AG08396 (cell line): ENCODE measurements at places on chromosomes 13 and 19.

DNA sequence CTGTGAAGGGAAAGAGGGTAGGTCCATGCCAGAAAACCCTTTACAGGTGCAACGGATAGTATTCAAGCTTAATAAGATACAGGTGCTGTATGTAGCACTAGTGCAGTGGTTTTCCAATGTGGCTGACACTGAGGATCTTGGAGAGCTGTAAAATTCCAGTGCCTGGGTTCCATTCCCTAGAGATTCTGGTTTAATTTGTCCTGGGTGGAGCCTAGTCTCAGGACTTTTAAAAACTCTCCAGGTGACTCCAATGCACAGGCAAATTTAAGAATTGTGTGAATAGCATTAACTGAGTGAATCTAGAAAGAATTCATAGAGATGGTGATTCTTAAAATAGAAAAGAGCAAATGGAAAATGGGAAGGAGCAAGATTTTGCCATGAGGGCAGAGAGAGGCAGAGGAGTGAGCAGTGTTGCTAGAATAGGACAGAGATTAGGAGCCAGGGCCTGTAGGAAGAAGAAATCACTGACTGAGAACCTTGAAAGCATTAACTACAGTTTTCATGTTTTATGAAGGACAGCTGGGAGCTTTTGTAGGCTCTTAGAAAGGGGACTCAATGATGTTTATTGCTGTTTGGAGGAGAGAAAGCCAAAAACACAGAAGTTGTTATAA lies 261.8 kb downstream of the DLEU7 start:
- no peak for DNase-seq

- DNase-seq: no peak
Measured at GRCh38 chr13:77028202-77028601, 1.2 kb upstream of the FBXL3 start.

- DNase-seq: peak; percentile 27
Measured at GRCh38 chr13:32409561-32410421, 18.1 kb downstream of the N4BP2L1 start.

GRCh38 chr19:50869479-50869878 lies 3.8 kb upstream of the KLK2 start:
- DNase-seq: no peak

GRCh38 chr19:55251341-55252081 lies 7.3 kb downstream of the PPP6R1 start:
- no peak for DNase-seq

DNA sequence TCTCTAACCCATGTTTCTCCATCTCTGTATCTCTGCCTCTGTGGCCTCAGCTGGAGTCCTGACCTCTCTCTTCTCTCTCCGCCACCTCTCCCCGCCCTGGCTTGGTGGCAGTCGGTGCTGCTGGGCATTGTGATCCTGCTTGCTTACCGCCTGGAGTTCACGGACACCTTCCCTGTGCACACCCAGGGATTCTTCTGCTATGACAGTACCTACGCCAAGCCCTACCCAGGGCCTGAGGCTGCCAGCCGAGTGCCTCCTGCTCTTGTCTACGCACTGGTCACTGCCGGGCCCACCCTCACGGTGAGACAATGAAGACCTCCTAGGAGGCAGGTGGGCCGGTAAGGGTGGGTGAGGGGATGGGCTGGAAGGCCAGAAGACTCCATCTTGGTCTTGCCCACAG lies 4.2 kb downstream of the PLPPR2 start:
- DNase-seq: no peak

- DNase-seq: no peak
Measured at GRCh38 chr19:48394331-48395169, 1.1 kb downstream of the GRIN2D start.

GRCh38 chr19:10390652-10391286 lies 10.4 kb upstream of the TYK2 start:
- DNase-seq: peak; percentile 78

- no peak for DNase-seq
Measured at GRCh38 chr13:68323124-68323523, 1093.0 kb upstream of the PCDH9 start.

GRCh38 chr13:97110936-97111335 lies 111.2 kb upstream of the MBNL2 start:
- DNase-seq: no peak

DNA sequence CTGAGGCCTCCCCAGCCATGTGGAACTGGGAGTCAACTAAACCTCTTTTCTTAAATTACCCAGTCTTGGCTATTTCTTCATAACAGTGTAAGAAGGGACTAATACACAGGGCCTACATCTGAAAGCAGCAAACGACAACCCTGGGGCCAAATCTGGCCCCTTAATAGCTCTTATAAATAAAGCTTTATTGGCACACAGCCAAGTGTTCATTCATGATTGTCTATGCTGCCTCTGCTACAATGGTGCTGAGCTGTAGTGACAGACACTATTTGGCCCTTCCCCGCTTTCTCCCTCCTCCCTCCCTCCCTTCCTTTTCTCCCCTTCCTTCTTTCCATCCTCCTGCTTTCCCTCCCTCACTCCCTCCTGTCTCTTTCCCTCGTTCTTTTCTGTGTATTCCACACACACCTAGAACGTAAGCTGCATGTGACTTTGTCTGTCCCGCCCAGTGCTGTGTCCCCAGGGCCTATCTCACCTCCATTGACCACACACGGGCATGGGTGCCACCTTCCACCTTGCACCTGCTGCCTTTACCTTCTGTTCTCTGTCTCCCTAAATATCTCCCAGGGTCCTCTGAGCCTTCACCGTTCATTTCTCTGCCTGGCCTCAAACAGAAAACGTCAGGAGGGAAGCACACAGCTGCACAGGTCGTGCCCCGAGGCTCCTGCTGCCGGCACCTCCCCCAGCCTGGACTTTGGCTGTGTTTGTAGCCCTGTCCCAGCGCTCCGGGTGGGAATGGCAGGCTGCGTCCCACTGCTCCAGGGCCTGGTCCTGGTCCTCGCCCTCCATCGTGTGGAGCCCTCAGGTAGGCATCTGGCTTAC lies at the start of gene PROZ:
Gene PROZ (plus strand): TSS at position 720 of the 819 bp plus-strand sequence. CDS start 13 bp downstream, at position 733.
- DNase-seq: no peak

GRCh38 chr13:25018729-25019115 lies 77.2 kb upstream of the PABPC3 start:
- no peak for DNase-seq

DNA sequence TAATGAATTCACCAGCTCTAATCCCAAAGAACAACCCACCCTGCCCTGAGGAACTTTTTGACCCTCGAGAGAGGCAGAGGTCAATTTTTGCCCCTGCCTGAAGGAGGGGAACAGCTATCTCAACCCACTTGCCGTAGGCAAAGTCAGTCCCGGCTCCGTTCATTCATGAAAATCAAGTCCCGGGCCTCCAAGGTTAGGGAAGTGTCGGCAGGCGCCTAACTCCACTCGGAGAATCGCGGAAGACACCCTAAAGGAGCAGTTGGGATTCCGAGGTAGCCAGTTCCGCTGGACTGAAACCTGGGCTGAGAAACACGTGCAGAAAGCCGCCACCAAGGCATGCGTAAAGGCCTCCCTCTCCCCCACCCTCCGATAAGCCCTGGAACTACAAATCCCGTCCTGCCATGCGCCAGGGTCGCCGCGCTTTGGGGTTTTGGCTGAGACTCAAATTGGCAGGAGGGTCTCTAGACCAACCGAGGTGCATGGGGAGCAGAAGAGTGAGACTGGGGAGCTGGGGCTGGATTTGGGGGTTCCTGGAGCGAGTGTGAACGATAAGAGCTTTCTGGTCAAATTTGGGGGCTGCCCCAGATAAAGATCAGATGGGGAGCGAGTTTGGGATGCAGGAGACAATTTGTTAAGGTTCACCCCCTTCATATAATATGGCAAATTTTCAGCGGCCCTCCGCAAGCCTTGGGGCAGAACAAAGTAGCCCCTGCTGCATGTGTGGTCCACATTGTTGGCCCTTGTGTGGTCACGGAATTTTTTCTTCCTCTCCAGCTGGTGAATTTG lies at the start of gene TNPO2:
Gene TNPO2 (minus strand): TSS at position 292 of the 786 bp plus-strand sequence. CDS start 2,955 bp downstream, outside the sequence.
- peak; percentile 75 for DNase-seq

- DNase-seq: peak; percentile 93
Measured at GRCh38 chr19:14418856-14419105, 360 bp downstream of the DDX39A start.

GRCh38 chr19:465056-465816 lies 4.4 kb upstream of the SHC2 start:
- DNase-seq: no peak

DNA sequence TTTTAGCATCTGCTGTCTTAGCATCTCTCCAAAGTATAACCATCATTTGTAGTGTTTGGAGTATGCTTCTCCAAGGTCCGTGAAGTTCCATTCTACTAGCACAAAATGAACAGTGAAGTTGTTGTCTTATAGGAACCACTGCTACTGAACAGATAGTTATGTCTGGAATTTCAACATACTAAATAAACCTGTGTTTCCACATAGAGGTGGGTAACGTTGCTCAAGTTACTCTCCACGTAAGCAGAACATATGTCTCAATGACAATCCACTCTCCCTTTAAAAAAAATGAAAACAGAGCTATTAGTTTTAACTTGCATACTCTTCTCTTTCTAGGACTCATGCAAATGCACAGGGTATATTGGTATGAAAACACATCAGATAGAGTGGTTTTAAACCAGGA lies 184.3 kb upstream of the TRPC4 start:
- DNase-seq: no peak

- DNase-seq: no peak
Measured at GRCh38 chr19:33437393-33437820, 63.9 kb downstream of the CEBPG start.

- no peak for DNase-seq
Measured at GRCh38 chr19:4294389-4294788, 7.8 kb downstream of the TMIGD2 start.

GRCh38 chr19:54644056-54644455 lies 13.8 kb downstream of the LILRB1 start:
- DNase-seq: no peak

DNA sequence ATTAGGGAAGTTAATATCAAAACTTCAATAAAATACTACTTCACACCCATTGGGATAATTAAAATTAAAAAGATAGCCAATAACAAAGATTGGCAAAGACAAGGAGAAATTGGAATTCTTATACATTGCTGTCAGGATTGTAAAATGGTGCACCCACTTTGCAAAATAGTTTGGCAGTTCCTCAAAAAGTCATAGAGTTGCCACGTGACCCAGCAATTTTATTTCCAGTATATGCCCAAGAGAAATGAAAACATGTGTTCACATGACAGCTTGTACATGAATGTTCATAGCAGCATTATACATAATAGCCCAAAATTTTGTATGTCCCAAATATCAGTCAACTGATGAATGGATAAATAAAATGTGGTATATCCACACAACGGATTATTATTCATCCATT lies 3.3 kb downstream of the MBD3L1 start:
- no peak for DNase-seq

- no peak for DNase-seq
Measured at GRCh38 chr19:39127812-39128515, 2.4 kb downstream of the PAK4 start.

- DNase-seq: no peak
Measured at GRCh38 chr19:5213667-5214066, 126.9 kb downstream of the PTPRS start.

GRCh38 chr19:4037301-4037949 lies 29.3 kb downstream of the ZBTB7A start:
- DNase-seq: no peak

- no peak for DNase-seq
Measured at GRCh38 chr19:5136073-5136855, 167.4 kb downstream of the KDM4B start.

DNA sequence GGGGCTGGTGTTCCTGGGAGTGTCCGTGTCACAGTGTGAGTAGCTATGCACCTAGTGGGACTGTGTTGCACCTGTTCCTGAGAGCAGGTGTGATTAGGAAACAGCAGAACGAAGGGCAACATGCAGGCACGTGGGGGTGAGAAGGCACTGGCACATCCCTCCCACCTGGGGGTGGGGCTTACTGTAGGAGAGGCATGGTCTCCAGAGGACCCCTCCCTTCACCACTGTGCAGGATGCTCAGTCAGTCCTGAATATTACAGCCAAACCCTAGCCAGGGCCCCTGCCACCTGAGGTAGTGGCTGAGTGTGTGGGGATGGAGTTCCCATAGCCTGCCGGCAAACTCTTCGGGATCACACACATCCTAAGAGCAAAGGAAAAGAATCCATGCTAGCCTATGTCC lies 99.2 kb downstream of the ZDHHC20 start:
- DNase-seq: no peak

GRCh38 chr19:35986111-35986510 lies 8.9 kb upstream of the SDHAF1 start:
- DNase-seq: no peak

GRCh38 chr13:98842858-98843481 lies 90.5 kb upstream of the SLC15A1 start:
- DNase-seq: peak; percentile 78

- no peak for DNase-seq
Measured at GRCh38 chr19:49347191-49347590, 12.0 kb downstream of the CD37 start.

- no peak for DNase-seq
Measured at GRCh38 chr19:29326351-29326750, 113.4 kb upstream of the UQCRFS1 start.

GRCh38 chr13:93945621-93946020 lies 533.9 kb downstream of the DCT start:
- DNase-seq: no peak

GRCh38 chr13:22193070-22193469 lies 522.2 kb downstream of the FGF9 start:
- DNase-seq: no peak

DNA sequence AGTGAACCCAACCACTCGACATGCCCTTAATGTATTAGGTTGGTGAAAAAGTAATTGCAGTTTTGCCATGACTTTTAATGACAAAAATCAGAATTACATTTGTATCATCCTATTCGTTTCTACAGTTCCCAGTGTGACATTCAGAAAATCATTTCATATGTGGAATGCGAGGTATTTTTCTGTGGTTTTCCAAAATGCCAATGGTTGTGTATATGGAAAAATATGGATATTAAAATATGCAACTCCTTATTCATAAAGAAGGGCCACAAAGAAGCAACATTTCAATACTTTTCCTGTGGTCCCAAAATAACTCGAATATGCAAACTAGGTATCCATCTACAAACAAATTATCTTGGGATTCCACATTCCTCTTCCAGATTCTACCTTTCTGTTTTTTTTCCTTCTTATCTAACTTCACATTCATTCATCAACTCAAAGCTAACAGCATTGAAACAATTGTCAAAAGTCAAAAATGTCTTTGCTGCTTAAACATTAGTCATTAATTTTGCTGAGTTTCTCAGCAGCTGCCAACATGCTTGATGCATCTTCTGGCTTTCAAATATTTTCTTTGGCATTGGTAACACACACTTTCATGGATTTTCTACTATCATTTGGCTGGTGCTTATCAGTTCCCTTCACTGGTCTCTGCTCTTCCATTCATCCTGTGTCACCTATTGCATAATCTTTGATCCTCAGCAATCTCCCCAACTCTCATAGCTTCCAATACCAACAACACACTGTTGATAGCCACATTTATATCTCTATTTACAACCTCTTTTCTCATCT lies 1445.4 kb downstream of the EFNB2 start:
- DNase-seq: no peak

DNA sequence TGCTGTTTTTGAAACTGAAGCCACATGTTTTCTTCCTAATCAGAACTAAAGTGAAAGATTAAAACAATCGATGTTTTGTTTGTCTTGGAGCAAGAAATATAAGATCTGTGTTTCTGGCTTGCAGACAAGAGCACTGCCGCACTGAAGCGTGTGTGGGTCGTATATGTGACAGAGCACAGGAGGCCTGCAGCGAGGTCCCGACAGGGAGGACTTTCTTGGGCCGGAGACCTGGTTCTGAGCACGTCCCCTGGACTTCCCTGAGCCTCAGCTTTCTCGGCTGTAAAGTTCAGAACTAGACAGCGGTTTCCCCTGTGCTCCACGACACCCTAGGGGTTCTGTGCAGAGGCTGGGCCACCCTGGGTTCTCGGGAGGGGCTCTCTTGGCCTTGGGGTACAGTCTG lies 60.5 kb downstream of the GADD45B start:
- no peak for DNase-seq
